Right lobe of liver (tissue), 6 donors: ENCODE measurements at places on chromosomes 2 and 18. TPM values are rescaled to one million over a fixed set of nuclear protein-coding genes. Genes with fewer than 3 reads are reported as not detected.

Gene ANKRD44
- 7.9 TPM for total RNA-seq

GRCh38 chr18:24094561-24094960 is 44.3 kb upstream of the CABYR start:
- H3K4me1 ChIP-seq: no peaks in the 10 kb centered on the region
- DNase-seq: no peak
- H3K27ac ChIP-seq: no peak overlapping the region
- no peaks in the 10 kb centered on the region for H3K27me3 ChIP-seq

- no peak for DNase-seq
- no peaks in the 10 kb centered on the region for H3K4me1 ChIP-seq
- H3K36me3 ChIP-seq: no peaks in the 10 kb centered on the region
- no peak overlapping the region for H3K4me3 ChIP-seq
Observed at GRCh38 chr2:60573251-60573650, 19.8 kb upstream of the BCL11A start.

DNA sequence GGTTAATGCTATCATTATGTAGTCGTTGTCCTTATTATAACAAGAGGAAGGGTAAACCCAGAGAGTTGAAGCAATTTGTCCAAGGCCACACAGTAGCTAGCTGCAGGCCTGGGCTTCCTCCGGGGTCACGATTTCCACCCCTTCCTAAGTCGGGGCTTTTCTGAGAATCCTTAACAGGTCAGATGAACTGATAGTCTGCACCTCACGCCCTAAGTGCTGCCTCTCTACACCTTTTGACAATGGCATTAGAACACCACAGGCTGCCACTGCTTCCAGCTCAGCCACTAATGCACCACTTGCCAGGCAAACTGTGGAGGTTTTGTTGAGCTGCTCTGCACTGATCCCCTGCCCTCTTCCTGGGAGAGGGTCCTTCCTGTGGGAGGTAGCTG is 37.7 kb downstream of the FOSL2 start:
- no peak overlapping the region for H3K27ac ChIP-seq
- H3K27me3 ChIP-seq: no peaks in the 10 kb centered on the region
- no peak for DNase-seq
- no peak overlapping the region for H3K4me3 ChIP-seq

- H3K27ac ChIP-seq: no peak overlapping the region
- H3K27me3 ChIP-seq: no peaks in the 10 kb centered on the region
- DNase-seq: no peak
- H3K4me3 ChIP-seq: no peak overlapping the region
Observed at GRCh38 chr2:49861821-49862220, 707.5 kb upstream of the FSHR start.

DNA sequence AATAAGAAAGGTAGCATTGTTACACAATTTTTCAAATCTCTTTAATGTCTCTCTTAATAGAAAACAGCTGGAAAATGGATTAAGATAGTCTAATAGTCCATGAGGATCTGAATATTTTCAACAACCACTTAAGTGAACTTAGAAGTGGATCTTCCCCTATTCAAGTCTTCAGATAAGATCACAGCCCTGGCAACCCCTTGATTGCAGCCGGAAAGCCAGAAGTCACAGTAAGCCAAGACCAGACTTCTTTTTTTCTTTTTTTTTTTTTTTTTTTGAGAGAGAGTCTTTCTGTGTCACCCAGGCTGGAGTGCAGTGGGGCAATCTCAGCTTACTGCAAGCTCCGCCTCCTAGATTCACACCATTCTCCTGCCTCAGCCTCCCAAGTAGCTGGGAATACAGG is 18.6 kb upstream of the ZC3H15 start:
- no peak overlapping the region for H3K4me3 ChIP-seq
- DNase-seq: no peak
- H3K4me1 ChIP-seq: no peaks in the 10 kb centered on the region
- no peaks in the 10 kb centered on the region for H3K36me3 ChIP-seq
- H3K27me3 ChIP-seq: no peaks in the 10 kb centered on the region

DNA sequence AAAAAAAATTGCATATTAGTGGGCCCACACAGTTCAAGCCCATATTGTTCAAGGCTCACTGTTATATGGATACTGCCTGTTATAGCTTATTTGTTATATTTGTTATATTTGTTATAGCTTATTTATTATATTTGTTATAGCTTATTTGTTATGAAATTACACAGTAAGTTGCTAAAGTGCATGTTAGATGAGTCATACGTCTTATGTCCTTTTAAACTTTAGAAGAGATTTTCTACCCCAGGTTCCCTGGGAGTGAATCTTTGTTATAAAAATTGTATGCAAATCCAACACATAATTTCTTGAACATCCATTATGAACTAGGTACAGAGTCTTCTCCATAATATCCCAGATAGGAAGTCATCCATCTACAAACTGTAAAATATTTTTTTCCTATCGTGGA is 22.1 kb downstream of the HTR2B start:
- H3K27ac ChIP-seq: no peak overlapping the region
- peaks cover 4% of the 10 kb centered on the region for H3K36me3 ChIP-seq
- no peak for DNase-seq
- no peak overlapping the region for H3K4me3 ChIP-seq
- no peaks in the 10 kb centered on the region for H3K4me1 ChIP-seq

Gene NAGK
- 44.7 TPM for total RNA-seq

DNA sequence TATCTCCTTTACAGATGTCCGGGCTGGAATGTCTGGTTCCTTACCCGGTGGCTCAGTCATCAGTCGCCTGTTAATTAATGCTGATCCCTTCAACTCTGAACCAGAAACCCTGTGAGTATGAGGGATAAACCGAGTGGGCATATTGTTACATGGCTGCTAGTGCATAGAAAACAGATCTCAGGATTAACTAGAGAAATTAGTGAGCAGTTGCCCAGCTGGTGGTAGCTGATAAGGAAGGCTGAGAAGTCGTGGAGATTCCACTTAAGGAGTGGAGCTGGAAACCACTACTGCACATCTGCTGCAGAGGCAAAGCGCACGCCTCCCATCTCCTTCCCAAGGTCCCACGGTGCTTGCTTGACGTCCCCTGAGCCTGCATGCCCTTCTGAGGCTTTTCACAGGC is 97.7 kb downstream of the DGKD start:
- no peaks in the 10 kb centered on the region for H3K27me3 ChIP-seq
- H3K4me3 ChIP-seq: no peak overlapping the region
- peaks cover 21% of the 10 kb centered on the region for H3K36me3 ChIP-seq
- no peak overlapping the region for H3K27ac ChIP-seq
- no peak for DNase-seq

Gene ANKAR
- 3.7 TPM for total RNA-seq

Gene ARHGAP25
- total RNA-seq: 5.8 TPM

DNA sequence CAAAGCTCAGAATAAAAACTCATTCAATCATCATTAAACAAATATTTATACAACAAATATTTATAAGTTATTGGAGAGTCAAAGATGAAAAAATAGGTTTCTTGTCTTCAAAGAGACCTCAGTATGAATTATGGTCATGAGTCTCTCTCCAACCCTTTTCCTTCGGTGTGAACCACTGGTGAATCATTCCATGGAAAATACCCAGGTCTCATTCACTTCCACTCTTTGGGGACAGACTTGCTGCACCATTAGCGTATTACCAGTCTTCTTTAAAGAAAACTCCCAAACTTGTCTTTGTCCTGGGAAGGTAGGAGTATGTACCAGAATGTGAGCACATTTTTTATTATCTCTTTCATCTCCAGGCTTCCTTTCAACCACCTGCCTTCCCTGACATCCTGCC is 257.4 kb upstream of the RBMS1 start:
- no peaks in the 10 kb centered on the region for H3K4me1 ChIP-seq
- no peak overlapping the region for H3K4me3 ChIP-seq
- DNase-seq: no peak
- no peak overlapping the region for H3K27ac ChIP-seq
- no peaks in the 10 kb centered on the region for H3K27me3 ChIP-seq
- no peaks in the 10 kb centered on the region for H3K36me3 ChIP-seq

DNA sequence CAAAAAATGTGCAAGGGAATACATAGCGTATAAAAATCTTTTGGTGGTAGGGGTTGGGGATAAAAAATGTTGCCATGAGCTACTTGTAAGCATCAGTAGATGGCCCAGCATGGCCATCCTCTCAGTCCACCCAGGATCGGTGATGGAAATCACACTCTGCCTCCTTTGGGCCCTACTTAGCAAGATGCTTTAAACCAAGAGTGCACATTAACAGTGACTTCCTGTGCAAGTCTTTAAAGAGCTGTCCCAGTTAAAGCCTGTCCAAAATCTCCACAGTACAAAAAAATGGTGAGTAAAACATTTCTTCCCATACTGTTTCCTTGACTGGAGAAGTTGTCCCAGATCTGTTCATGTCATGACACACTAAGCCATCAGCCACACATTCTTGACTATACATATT is 18.0 kb downstream of the ANKRD44 start:
- H3K4me3 ChIP-seq: no peak overlapping the region
- DNase-seq: no peak
- no peak overlapping the region for H3K27ac ChIP-seq
- H3K36me3 ChIP-seq: no peaks in the 10 kb centered on the region
- no peaks in the 10 kb centered on the region for H3K27me3 ChIP-seq
- no peaks in the 10 kb centered on the region for H3K4me1 ChIP-seq

Gene CPO
- total RNA-seq: 0.46 TPM

DNA sequence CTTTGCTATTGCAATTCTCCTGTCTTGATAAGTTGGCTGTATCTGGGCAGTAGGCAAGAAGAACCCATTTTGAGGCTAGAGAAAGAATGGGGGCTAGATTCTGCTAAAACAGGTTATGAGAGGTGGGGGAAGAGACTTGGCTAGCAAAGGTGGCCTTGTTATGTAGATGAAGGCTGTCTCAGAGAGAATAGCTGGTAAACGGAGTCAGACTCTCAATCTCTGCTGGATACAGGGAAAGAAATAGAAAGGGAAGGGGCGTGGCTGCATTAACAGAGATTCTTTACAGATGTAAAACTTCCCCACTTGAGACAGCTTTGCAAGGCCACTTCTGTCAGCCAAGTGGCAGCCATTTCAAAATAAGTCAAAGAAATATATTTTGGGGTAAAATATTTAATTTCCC is 38.1 kb upstream of the ARHGAP25 start:
- no peak overlapping the region for H3K27ac ChIP-seq
- no peak for DNase-seq
- H3K4me1 ChIP-seq: no peaks in the 10 kb centered on the region
- no peaks in the 10 kb centered on the region for H3K27me3 ChIP-seq

DNA sequence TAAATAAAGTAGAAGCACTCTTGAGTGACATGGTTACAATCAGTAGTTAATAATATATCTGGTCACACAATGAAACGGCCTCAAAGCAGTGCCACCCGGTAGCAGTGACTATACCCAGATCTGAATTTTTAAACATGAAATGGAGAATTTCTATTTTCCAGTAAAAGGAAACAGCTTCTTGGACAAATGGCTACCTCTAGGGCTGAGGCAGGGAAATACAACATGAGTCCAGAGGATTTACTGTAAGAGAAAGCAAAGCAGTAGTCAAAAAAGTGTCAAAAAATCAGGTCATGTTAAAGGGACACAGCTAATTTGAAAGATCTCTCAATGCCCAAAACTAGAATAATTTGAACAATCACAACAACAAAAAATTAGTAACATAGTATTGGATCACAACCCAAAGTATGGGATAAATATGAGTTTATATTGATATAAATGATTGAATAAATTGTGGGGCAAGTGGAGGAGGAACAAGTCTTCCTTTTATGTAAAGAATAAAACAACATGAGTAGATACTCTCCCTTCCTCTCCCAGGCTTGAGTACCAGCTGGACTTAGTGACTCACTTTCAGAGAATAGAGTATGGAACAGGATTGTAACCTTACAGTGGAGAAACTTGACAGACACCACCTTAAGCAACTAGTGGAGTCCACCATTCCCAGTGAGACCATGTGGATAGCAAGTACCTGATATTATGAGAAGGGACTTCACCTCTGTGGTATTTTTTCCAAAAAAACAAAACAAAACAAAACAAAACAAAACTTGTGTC is 180.8 kb downstream of the MBD2 start:
- no peak for DNase-seq
- H3K27me3 ChIP-seq: no peaks in the 10 kb centered on the region
- H3K4me3 ChIP-seq: no peak overlapping the region
- no peaks in the 10 kb centered on the region for H3K36me3 ChIP-seq

DNA sequence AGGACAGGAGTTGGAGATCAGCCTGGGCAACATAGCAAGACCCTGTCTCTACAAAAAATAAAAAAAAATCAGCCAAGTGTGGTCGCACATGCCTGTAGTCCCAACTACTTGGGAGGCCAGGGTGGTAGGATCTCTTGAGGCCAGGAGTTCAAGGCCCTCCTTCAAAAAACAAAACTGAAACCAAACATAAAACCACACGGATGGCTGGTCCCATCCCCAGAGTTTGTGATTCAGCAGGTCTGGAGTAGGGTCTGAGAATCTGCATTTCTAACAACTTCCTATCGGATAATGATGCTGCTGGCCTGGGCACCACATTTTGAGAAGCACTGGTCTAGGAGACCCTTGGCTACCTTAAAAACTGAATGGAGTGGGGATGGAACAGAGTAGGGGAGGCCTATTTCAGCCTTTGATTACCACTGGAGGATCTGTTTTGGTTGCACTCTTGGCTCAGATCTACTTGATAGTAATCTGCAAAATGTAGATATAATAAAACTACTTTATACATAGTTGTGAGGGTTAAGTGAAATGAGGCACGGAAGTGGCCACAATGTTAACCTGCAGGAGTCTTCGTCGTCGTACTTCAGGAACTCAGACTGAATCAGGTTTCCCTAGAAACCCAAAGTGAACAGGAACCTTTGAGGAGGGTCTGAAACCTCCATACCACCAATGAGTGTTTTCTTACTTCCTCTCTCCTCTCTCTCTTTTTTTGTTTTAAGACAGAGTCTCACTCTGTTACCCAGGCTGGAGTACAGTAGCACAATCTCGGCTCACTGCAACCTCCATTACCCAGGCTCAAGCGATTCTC is 25.5 kb upstream of the NFE2L2 start:
- no peaks in the 10 kb centered on the region for H3K27me3 ChIP-seq
- no peak overlapping the region for H3K4me3 ChIP-seq
- peaks cover 12% of the 10 kb centered on the region for H3K4me1 ChIP-seq

Gene INPP5D
- total RNA-seq: 5.8 TPM

Gene IKZF2
- 2.6 TPM for total RNA-seq

DNA sequence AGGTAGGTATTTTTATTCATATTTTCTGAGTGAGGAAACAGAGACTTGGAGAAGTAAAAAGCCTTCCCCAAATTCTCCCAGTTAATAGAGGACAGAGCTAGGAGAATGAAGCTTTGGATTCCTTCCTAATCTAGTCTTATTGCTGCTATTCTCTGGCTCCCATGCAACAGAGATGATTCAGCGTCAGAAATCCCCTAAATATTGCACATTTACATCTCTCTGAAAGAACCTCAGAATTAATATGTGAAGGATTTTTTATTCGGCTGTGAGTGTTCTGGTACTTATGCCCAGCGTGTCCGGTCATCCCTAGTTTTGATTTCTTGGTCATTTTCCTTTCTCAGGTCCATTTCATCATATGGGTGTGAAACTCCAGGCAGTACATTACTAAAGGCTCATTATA is 91.2 kb upstream of the SESTD1 start:
- no peaks in the 10 kb centered on the region for H3K36me3 ChIP-seq
- no peak for DNase-seq
- H3K27me3 ChIP-seq: no peaks in the 10 kb centered on the region
- no peaks in the 10 kb centered on the region for H3K4me1 ChIP-seq

DNA sequence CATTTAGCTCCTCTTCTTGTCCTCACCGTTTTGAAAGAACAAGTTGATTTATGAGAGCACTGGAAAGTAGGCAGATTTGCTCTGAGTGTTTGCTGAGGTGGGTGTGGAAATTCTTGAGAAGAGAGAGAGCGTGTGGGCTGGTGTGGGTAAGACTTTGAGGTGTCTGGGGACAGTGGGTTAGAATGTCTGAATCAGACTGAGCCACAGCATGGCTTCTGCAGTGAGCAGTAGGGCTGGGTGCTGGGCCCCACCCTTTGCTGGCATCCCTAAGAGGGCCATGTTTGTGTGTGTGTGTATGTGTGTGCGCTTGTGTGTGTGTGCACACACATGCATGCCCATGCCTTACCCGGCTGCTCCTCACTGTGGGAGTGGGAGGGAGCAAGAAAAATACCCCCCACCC is 63.7 kb downstream of the COPS8 start:
- no peak overlapping the region for H3K27ac ChIP-seq
- no peak for DNase-seq
- no peaks in the 10 kb centered on the region for H3K4me1 ChIP-seq
